H9 (cell line): ENCODE measurements at places on chromosomes 4 and X.

- DNase-seq, result no peak
Measured at GRCh38 chr4:172009446-172010230, 196.4 kb downstream of the GALNTL6 start.

DNA sequence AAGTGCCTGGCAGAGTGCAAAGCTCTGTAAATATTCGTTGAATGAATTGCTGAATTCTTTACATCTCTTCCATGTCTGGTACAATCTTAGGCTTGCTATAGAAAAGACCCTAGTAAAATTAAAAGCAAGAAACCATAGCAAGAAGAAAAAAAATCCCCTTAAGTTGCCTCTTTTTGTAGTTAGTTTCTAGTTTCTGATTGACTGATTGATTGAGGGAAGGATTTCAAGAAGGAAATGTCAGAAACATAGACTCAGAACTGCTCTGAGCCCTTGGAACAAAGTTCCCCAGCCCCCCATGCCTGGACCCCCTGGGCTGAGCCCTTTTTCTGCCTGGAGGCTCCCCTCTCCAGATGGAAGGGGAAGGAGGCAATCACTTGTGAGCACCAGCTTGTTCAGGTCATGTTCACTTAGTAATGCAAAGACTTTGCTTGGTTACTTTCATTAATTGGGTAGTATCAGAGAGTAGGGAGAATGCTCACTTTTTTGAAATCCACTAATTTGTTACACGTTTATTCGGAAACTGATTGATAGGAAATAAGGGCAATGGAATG lies 35.6 kb downstream of the DAPP1 start:
- no peak for DNase-seq

- DNase-seq, result no peak
Measured at GRCh38 chrX:2609431-2610238, 81.5 kb upstream of the CD99 start.

DNA sequence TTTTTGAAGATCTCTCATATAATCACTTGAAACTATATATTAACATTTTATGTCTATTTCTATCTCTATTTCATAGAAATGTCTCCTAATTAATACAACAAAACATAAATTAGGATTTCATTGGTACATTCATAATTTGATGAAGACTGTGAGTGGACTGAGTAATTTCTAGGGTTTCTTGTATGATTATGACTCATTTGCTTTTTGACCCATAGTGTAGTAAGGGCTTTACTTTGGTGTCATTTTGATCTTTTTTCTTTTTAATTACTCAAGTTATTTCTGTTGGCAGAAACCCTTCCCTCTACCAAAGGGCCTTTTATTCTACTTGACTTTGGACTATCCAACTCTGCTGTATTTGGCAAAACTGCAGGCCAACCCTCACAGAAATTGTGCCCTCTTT lies 207.9 kb upstream of the MAGEB16 start:
- no peak for DNase-seq
